ENCODE measurements at places on chromosomes 16 and 17. TPM values are rescaled to one million over a fixed set of nuclear protein-coding genes. Genes with fewer than 3 reads are reported as not detected.

The TPSD1 gene
- polyA plus RNA-seq: not detected

The EMC6 gene
- polyA plus RNA-seq: 113 TPM

The TNP2 gene
- not detected for polyA plus RNA-seq

The LGALS9 gene
- polyA plus RNA-seq: 4.1 TPM

The TBC1D3E gene
- not detected for polyA plus RNA-seq

The SPECC1 gene
- polyA plus RNA-seq: 1.9 TPM

The PRR35 gene
- polyA plus RNA-seq: not detected

The PRSS21 gene
- polyA plus RNA-seq: not detected

The GRAPL gene
- not detected for polyA plus RNA-seq
